Bronchial epithelial cell (primary cell): ENCODE measurements at places on chromosomes 3 and 15. TPM values are rescaled to one million over a fixed set of nuclear protein-coding genes. Genes with fewer than 3 reads are reported as not detected.

- no peak for DNase-seq
Measured at GRCh38 chr15:89912674-89913396, at the start of gene ARPIN. TSS of gene ARPIN (minus strand) at chr15:89912952. CDS start at chr15:89912835, 117 bp downstream.

- no peak for DNase-seq
Measured at GRCh38 chr15:33872416-33873106, 95.7 kb upstream of the CHRM5 start.

DNA sequence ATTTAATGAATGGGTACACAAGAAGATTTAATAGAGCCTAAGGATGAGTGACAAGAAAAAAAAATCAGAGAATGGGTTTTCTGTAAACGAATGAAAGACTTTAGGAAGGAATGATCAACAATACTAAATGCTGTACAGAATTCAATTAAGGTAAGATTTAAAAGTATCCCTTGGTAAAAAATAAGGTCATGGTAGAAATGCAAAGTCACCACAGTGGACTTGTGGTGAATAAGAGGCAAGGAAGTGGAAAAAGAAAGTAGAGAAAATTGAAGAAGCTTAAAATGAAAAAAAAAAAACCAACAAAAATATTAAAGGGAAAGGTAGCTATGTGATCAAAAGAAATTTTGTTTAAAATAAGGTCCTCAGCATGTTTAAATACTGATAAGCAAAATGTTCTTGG lies 82.4 kb downstream of the PLSCR2 start:
- DNase-seq = no peak

The MUSTN1 gene
- total RNA-seq = not detected in 2 replicates
